ENCODE measurements at places on chromosomes 1 and 21. TPM values are rescaled to one million over a fixed set of nuclear protein-coding genes. Genes with fewer than 3 reads are reported as not detected.
A peak's percentile ranks its signal among the peaks of the same experiment; 100 is the strongest.

Gene ZBTB8OS
- total RNA-seq, result 33.9 TPM

Gene CD244
- total RNA-seq, result 0.51 TPM

Gene LCE2A
- total RNA-seq, result not detected

- peak; percentile 33 for DNase-seq
Observed at GRCh38 chr1:243731301-243731891, 118.6 kb downstream of the AKT3 start.

GRCh38 chr1:45543581-45544417 is 6.8 kb upstream of the AKR1A1 start:
- peak; percentile 71 for DNase-seq

DNA sequence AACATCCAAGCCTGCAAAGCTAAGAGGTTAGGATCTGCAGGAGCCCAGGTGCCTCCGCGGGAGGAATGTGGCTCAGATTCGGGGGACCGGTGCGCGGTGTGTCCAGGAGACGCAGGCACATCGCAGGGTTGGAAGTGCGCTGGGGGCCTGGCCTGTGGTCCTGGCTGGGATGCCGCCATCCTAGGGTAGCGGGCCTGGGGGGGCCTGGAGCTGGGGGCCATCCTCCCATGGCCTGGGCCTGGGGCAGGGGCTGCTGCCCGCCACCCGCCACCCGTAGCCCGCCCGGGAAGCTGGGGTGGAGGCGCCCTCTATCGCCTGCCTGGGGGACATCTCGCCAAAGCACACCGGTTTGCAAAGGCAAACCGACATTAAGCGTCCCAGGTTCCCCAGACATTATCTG is 170.6 kb upstream of the ARHGEF16 start:
- peak; percentile 84 for DNase-seq

Data from right cardiac atrium (tissue), 5 donors.